ENCODE measurements at places on chromosomes 5 and 9.

- peak; percentile 44 for DNase-seq
Observed at GRCh38 chr5:109388407-109388806, 21.4 kb downstream of the PJA2 start.

DNA sequence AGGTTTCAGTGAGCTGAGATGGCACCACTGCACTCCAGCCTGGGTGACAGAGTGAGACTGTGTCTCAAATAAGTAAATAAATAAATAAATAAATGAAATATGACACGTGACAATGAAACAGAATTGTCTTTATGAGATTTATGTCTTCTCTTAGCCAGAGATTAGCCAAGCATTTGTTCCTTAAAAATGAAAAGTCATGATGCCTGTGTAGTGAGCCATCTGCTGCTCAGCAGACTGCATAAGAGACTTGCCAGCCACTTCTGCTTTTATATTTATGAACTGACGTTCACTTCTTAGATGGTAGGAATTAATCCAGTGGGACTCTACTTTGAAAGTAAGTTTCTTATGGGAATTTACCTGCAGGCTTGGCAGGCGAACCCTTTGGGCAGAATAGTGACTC, 227.4 kb downstream of the NR3C1 start:
- DNase-seq, result no peak

- no peak for DNase-seq
Observed at GRCh38 chr5:42874621-42875198, 63.0 kb upstream of the SELENOP start.

GRCh38 chr5:151156507-151157420, 815 bp downstream of the ANXA6 start:
- DNase-seq, result no peak

- no peak for DNase-seq
Observed at GRCh38 chr9:123216251-123216797, 52.1 kb downstream of the STRBP start.

DNA sequence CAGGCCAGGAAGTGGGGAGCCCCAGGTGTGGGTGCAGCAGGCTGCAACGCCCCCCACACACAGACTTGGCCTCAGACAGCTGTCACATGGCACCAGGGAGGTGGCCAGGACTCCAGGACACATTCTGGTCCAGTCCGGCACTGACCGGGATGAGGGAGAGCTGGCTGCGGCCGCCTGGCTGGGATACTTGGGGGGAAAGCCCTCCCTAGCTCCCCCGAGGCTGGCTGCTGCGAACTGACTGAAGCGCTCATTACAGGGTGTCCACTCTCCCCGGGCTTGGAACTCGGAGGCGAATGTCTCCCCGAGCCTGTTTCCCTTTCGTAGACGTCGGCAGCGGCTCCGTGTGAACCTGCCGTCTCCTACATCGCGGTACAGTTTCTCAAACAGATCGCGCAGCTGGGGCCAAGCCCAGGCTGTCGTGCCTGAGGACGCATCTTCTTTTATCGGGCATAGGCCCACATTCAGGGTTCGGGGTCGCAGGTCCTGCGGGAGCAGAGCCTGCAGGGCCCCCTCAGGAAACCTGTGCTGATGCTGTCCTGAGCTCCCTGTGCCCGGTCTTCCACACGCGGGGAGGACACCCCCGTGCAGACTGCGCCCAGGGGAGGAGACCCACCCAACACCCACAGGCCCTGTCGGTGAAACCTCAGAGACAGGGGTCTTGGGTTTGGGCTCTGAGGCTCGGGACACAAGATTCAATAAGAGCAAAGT, 19.8 kb downstream of the NACC2 start:
- no peak for DNase-seq

DNA sequence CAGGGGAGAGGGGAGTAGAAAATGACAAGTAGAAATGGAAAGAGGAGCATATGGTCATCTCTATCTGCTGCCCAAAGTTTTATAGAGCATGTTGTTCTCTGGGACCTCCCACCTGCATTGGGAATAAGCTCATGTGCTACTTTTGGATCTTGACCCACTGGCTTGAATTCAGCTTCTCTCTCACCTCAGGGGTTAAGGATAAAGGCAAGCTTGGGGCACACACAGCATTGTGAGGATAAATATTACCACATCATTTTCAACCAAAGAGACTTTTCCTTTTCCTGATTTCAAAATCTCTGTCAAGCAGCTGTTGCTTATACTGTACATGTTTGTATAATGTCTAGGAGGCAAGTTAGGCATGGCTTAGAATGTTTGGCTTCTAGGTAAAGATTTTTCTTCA, 16.6 kb downstream of the ATP10B start:
- DNase-seq, result no peak

DNA sequence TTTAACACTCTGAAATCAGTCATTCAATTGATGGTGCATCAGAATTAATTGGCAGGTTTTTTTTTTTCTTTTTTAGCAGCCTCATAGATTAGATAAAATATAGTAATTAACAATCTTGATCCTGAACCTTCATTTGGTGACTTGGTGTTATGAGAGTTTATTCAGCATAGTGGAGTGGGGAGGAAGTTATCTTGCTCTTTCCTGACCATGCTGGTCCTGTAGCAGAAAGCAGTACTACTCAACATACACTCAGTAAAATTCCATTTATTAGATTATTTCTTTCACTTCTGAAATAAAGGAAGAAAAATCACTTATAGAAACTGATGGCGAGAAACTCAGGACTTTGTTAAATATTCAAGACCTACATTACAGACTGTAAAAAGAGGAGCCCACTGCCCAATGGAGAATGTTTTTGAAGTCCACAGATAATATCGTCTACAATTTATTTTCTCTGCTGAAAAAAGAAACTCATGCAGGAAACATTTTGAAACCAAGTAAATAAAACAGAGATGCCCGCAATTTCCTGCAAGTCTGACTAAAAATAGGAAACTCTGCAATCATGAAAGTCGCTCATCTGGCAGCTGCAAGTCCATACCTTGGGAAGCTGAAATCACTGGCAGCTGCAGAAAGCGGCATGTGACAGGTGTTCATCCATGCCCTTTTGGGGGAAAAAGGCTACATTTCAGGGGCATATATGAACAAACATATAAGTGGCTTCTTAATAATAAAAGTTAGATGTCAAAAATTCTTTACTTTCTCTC, 233.2 kb upstream of the RFX3 start:
- no peak for DNase-seq

GRCh38 chr9:89602978-89603766, 1.6 kb upstream of the GADD45G start:
- peak; percentile 90 for DNase-seq

DNA sequence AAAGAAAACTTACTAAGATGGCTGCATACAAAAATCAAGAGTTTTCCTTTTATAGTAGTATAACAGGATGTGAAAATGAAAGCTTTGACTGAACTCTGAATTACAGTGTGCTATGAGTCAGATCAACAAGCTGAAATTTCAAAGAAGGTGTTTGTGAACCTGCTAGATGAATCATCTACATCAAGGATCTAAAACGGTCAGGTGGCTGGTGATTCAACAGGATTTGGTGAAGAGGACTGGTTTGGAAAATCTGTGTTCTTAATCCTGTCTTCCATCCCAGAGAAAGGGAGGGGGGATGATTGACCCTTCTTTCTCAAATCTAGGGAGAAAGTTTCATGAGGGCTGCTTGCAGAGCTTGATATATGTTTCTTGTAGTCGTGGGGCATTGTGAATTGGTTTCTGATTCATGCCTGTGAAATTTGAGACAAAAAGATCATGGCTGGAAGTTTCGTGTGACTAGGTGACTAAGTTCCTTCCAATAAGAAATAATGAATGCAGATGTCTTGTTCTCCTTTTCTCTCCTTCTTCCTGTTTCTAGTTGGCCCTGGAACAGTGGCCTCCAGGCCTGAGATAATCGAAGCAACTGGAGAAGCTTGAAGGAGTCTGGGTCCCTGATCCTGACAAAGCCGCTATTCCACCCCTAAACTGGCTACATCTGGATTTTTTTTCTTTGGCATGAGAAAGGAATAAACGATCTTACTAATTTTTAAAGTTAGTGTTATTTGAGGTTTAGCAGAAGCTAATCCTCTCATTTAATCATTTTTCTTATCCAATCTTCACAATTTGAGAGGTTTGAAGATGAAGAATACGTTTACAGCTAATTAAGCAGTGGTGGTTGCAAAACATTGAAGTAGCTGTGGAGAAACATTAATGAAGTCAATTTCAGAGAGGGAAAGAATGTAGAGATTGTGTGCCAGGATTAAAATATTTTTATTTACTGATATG, 67.2 kb downstream of the MRPS30 start:
- DNase-seq, result no peak

GRCh38 chr5:172642051-172642409, 967 bp downstream of the NEURL1B start:
- no peak for DNase-seq

DNA sequence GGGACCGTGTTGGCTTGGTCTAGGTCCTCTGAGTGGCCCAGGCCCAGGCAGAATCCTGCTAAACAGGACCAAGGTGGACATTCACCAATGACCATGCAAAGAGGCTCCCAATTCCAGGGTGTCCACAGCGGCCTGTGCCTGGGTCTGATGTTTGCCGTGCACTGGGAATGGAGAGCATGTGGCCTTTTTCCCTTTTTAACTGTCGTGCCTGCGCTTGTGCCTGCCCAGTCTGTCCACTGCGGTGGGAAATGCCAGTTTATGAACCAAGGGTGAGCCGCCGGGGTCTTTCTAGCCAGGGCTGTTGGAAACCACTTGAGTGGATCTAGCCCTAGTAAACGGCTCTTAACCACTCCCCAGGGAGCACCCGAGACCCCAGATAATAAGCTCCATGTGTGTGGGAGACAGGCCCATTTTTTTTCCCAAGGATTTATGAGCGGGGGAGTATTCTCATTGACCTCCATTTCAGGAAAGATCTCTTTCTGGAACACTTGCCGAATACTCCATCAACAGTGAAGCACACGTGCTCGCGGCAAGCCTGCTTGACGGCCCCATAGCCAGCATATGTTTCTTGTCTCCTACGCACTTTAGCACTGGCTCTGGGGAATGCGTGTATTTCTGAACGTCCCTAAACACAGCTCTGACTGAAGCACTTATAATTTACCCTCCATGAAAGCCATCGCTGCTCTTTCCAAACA, 93.2 kb upstream of the PHYKPL start:
- no peak for DNase-seq

GRCh38 chr9:3468421-3469205, 57.2 kb downstream of the RFX3 start:
- no peak for DNase-seq

DNA sequence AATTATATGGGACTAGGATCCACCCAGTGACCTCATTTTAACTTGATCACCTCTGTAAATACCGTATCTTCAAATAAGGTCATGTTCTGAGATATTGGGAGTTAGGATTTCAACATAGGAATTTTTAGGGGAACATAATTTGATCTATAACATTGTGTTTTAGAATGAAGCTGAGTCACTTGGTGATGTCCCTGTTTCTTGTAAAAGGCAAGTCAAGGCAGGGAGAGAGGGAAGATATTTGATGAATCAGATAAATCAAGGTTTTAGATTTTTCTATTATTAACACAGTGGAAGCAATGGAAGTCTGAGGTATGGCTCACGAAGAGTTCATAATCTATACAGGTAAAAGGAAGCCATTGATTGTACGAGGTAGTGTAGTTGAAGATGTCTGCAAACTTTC, 11.8 kb upstream of the GPR151 start:
- DNase-seq, result no peak
